ENCODE measurements at places on chromosomes 6 and 20. TPM values are rescaled to one million over a fixed set of nuclear protein-coding genes. Genes with fewer than 3 reads are reported as not detected.

The EYA2 gene
- total RNA-seq = 2.6 TPM

The MMP24 gene
- total RNA-seq = 0.73 TPM

The ADTRP gene
- 0.81 TPM for total RNA-seq

The HBS1L gene
- 98.7 TPM for total RNA-seq

The ADAM33 gene
- 229 TPM for total RNA-seq

The PKIG gene
- 200 TPM for total RNA-seq

The OPRL1 gene
- 3.2 TPM for total RNA-seq

The KCNK5 gene
- not detected for total RNA-seq

The BEND6 gene
- total RNA-seq = 18.2 TPM

The SERAC1 gene
- 34.0 TPM for total RNA-seq

The CST9L gene
- not detected for total RNA-seq

The PTK6 gene
- total RNA-seq = under 0.01 TPM

The TFAP2D gene
- not detected for total RNA-seq

The PLCB4 gene
- total RNA-seq = 55.3 TPM

The RIMS4 gene
- under 0.01 TPM for total RNA-seq

The AKAP12 gene
- total RNA-seq = 70.1 TPM

The RIPOR3 gene
- total RNA-seq = 50.8 TPM

The LCA5 gene
- total RNA-seq = 5.4 TPM

The OXT gene
- not detected for total RNA-seq

The FAM83D gene
- 1.6 TPM for total RNA-seq

The SCRT2 gene
- total RNA-seq = not detected

The NKAIN4 gene
- total RNA-seq = not detected

The RIPPLY2 gene
- total RNA-seq = 0.97 TPM

The EEF1E1 gene
- 16.6 TPM for total RNA-seq

The MCCD1 gene
- not detected for total RNA-seq

The MATN4 gene
- not detected for total RNA-seq

The PXDC1 gene
- total RNA-seq = 149 TPM

The LY6G6D gene
- total RNA-seq = not detected

The NHSL1 gene
- total RNA-seq = 18.5 TPM

The LY6G5C gene
- 0.16 TPM for total RNA-seq
